ENCODE measurements at places on chromosomes 12 and 14.

- DNase-seq: no peak
These were observed 379.1 kb downstream of the GALC start for GRCh38 chr14:87613881-87614280.

DNA sequence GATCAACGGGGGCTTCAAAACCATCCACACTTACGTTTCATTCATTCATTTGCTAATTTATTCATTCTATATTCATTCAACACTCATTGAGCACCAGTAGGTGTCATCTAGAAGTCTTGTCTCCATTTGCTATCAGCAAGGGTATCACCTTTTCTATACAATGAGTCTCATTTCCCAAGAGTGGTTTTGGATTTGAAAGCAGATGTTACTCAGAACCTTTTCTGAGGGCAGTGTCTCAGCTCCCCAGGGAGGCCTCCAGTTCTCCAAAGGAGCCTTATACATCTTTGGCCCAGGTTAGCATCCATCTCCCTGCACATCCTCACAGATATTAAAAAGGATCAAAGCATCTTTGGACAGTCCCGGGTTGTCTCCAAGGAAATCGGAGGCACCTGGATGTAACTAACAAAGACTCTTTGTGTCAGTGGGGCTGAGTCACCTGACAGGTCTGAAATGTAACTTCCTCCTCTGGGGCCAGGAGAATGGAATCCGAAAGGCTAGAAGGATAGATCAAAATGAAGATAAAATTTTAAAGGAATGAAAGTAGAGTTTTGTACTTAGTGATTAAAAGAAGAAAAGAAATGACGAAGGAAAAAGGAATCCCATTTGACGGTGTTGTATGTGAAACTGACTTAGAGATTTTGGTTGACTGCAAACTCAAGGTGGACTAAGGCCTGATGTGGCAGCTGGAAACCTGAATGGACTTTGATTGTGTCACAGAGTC, 103.0 kb downstream of the VCPKMT start:
- no peak for DNase-seq

- DNase-seq: no peak
These were observed 258.4 kb upstream of the SFSWAP start for GRCh38 chr12:131452444-131452860.

GRCh38 chr12:9745199-9745598, 12.3 kb upstream of the CLECL1 start:
- no peak for DNase-seq

- DNase-seq: no peak
These were observed 198.1 kb downstream of the STXBP6 start for GRCh38 chr14:24851837-24852236.

- no peak for DNase-seq
These were observed 67.1 kb downstream of the TUNAR start for GRCh38 chr14:95943699-95944098.

DNA sequence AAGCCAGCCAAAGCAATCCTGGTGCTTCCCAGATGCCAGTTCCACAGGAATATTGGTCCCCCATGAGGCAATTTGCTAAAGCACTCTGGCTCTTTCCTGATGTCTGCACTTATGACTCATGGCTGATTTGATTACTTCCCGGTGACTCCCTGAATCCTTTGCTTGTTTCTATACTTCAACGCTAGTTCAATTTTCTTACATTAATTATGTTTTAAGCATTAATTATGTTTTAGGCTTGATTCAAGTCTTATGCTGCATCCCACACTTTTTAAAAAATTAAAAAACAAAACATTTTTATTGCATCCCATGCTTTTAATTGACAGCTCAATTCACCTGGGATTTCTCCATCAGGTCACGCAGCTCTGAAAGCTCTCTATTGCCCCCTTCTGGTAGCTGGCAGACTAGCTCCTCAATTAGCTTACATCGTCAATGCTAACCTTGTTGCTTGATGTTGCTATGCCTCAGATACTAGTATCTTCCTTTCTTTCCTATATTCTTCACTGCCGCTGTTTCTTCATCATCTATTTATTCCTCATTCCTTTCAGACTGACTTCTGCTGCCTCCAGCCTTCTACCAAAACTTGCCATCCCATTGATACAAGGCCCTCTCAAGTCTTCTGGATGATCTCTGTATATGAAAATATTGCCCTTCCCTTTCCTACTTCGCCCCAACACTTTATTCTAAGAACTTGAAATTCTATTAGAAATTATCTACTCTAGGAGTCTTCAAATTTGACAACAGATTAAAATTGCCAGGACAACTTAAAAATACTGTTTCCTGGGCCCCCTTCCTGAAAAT, 32.0 kb downstream of the TSHR start:
- peak; percentile 51 for DNase-seq

- no peak for DNase-seq
These were observed 192.2 kb downstream of the SYT1 start for GRCh38 chr12:79056775-79057174.

GRCh38 chr12:108609537-108610335, 11.9 kb upstream of the TMEM119 start:
- DNase-seq: no peak

DNA sequence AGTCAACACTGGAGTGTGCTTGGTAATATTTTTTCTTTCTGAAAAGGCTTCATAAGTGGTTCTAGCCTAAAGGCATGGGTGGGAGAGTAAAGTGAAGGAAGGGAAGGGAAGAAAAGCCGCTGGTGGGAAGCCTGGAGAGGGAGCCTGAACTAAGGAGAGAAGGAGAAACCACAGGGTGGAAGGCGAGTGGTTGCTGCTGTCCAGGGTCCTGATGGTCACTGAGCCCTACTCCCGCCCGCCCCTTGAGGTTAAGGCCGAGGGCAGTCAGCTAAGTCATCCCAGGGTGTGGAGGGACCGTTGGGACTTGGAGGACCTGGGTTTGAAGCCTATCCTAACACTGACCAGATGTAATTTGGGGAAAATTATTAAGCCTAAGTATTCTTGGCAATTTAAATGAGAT, 189.1 kb downstream of the PIWIL1 start:
- DNase-seq: no peak

DNA sequence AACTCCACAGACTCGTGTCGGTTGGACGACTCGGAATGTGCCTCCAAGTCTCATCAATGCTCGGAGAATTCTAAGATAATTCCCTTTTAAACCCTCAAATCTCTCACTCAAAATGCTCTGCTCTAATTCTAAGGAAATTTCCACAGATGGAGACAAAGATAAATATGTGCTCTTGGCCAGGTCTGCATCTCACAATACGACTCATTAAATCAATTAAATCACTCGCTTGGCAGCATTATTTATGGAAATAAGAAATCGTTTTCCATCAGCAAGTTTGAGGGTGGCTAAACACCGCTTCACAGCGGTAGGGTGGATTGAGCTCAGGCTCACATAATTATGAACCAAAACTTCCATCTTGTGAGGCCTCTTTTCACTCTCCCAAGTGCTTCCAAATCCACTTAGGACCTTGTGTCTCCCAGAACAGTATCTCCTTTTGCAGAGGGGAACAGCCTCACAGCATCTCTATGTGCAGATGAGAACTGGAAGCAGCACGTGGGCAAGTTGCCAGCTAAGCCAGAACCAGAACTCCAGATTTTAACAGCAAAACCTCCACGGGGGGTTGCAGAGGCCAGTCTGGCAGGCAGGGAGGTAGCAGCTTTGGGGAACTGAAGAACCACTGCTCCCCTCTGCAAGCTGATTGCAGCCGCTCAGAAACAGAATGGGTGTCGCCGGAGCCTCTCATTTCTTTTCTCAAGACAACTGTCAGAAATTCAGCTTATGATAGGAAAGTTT, 43.8 kb downstream of the RIMBP2 start:
- DNase-seq: no peak

DNA sequence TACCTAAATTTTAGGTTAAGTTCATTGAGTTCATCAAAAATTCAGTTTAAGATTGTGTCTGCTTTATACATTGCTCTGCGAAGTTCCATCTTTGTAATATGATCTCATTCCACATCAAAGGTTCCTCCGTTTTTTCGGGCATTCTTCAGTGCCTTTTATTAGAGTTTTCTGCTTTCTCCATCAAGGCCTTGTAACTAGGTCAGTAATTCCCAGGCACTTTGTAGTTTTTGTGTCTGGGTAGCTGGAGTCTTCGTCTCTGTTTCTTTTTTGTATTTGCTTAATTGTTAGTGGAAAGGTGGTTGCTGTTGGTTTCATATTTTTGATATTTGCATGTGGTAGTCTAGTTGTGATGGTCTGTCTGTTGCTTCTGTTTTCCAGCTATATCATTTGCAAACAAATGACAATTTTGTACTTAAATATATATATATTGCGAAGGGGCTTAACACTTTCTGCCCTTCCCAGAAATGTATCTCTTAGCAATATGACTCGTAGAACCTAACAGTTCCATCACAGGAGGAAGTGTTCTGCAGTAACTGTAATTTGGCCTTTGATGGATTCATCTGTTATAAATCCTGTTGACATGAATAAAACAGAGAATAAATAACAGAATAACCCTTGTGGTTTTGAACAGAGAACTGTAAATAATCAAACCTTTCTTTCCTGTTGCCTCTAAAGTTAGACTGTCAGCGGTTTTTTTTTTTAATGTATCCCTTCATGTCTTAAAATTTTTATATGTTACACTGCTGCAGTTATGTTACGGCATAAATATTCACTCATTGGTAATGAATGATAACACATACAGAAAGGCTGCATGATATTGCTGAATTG, 88.4 kb upstream of the DYNC1H1 start:
- DNase-seq: no peak

DNA sequence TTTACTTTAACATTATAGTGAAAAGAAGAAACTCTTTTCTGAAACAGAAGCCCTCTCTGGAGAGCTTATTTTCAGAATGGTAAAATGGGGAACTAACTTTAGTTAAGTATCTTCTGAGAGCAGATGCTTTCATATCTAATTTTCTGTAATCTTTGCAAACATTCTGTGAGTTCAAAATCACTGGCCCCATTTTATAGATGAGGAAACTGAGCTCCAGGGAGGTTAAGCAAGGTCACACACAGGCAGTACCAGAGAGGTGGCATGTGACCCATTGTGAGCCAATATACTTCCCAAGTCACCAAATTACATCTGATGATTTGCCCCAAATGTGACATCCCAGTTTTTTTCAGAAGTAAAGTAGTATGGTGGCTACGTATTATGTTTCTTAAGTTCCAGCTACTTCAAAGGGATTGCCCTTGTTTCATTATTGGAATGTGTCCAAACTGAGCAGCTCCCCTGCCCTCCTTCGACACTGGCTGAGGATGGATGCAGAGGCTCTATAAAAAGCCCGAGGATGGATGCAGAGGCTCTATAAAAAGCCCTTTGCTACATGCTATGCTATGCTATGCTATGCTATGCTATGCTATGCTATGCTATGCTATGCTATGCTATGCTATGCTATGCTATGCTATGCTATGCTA, 36.2 kb upstream of the NUDT4 start:
- no peak for DNase-seq

GRCh38 chr14:92978229-92979021, 55.5 kb downstream of the CHGA start:
- no peak for DNase-seq

- peak; percentile 30 for DNase-seq
These were observed 731.9 kb downstream of the NRXN3 start for GRCh38 chr14:78902010-78902623.

DNA sequence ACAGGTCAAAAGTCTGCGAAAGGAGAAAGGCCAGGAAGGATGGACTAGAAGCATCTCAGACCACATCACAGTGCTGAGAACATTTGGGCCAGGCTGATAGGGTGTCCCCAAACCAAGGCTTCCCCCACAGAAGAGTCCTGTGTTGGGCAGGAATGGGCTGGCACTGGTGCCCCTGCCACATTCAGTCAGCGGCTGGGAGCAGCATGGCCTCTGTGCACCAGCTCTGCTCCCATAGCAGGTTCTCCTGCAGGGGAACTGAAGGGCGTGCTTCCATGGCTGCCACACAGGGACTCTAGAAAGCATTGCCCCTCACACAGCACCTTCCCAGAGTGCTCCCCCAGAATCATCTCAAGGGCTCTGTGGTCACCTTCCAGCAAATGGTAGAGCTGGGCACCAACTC, 17.5 kb downstream of the EVL start:
- DNase-seq: no peak

DNA sequence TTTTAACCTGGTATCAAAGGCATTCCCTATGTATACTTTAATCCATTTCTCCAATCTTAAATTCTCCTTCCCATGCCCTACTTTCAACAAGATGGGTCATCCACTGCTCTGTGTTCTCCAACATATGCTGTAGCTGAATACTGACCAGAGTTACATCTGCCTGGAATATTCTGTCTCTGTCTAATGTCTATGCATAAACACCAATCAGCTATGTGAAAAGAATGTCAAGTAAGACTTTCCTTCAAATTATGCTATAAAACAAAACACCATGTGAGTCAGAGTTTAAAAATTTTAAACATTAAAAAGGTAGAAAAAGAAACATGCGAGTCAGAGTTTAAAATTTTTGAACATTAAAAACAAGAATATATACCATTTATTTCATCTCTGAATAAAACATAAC, 19.3 kb downstream of the NT5DC3 start:
- no peak for DNase-seq

GRCh38 chr14:99601361-99601831, 2.6 kb downstream of the CCDC85C start:
- DNase-seq: no peak

DNA sequence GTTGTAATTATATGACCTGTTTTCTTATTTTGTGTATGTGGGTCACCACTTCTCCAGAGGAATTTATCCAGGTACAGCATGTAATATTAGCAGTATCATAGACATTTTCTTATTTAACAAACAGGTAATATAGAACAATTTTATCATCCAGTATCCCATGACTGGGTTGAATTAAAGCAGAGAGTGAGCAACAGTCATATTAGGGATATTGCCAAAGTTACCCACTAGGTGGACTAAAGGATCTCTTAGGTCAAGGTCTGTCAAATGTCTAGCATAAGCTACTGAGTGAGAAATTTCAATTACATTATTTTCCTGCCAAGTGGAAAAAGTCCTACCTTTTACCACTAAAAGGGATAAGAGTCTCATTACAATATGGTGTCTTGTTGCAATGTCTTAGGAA, 62.1 kb upstream of the TRIM9 start:
- DNase-seq: peak; percentile 38

GRCh38 chr14:85534458-85535293, 4.7 kb downstream of the FLRT2 start:
- no peak for DNase-seq

GRCh38 chr14:102772781-102773570, 4.3 kb upstream of the TRAF3 start:
- DNase-seq: no peak

DNA sequence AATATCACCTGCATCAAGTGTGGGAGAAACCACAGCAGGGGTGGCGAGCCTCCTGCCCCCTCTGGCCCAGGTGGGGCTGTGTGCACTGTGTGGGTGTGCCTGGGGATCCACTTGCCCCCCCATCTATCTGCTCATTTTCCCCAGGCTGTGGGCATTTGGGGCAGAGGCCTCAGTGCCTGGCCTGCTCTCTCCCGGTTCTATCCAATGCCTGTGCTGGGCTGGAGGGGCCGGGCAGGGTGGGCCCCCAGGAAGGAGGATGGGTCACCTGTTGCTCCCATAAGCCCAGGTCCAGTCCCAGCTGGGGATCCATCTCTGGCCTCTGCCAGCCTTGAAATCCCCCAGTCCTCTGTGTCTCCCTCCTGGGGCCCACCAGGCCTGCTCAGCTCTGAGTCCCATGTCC, 105.6 kb downstream of the TMEM121 start:
- no peak for DNase-seq

- DNase-seq: no peak
These were observed 45.0 kb upstream of the FBXO21 start for GRCh38 chr12:117235261-117235660.
